NCI-H345 (cell line): ENCODE measurements at places on chromosomes 5 and 9.

DNA sequence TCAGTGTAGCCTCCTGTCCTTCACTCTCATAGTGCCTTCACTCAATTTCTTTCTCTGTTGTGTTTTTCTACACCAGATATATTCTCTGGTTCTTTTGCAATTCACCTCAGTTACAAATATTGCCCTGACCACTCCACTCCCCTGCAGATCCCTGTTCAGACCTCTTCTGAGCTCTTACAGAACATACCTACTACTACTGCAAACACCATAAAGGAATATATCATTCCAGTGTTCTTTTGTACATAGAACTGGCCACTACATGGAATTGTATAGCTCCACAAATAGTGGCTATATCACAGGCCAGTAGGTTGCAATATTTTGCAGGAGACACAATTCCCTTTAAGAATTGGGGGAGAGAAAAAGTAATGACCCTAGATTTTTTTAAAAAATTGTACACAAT lies 21.0 kb downstream of the ALDH1A1 start:
- no peak for DNase-seq

- no peak for DNase-seq
Observed at GRCh38 chr5:158805195-158805594, 294.5 kb downstream of the EBF1 start.

DNA sequence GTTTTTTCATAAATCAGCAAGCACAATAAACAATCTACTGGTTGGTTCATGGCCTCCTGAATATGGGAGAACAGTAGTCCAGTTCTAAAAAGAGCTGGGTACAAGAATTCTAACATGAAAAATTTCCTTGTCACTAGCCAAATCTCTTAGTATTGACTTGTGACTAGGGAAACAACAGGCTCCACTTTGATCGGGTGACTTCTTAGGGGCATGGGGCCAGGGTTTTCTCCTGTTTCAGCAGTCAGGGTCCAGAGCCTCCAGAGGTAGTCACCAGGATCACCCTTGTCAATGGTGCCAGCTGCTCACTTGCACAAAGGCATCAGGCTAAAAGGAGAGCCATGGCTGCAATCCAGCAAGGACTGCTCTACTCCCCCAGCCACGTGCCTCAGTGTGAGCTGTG lies 38.1 kb downstream of the LPAR1 start:
- DNase-seq, result no peak

GRCh38 chr9:137974746-137975526 lies 97.4 kb downstream of the CACNA1B start:
- DNase-seq, result no peak

GRCh38 chr9:35179347-35180280 lies 17.8 kb downstream of the UNC13B start:
- DNase-seq, result no peak

GRCh38 chr9:122218935-122219855 lies 9.6 kb downstream of the LHX6 start:
- DNase-seq, result no peak

DNA sequence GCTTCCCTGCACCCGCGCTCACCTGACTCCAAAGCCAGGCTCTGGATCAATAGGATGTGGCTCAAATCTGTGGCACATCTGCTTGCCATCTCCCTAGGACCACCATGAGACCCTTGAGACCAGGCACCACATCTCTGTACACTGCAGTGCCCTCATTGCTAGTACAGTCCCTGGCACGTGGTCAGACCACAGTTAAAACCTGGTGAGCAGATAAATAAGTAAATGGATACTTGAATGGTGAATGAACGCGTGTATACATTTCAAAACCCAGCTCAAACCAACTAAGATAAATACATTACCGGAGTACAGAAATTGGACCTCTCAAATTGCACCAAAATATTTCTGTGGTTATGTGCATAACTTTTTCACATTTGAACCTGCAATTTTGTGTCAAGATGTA lies 221.2 kb upstream of the IRX4 start:
- DNase-seq, result no peak

DNA sequence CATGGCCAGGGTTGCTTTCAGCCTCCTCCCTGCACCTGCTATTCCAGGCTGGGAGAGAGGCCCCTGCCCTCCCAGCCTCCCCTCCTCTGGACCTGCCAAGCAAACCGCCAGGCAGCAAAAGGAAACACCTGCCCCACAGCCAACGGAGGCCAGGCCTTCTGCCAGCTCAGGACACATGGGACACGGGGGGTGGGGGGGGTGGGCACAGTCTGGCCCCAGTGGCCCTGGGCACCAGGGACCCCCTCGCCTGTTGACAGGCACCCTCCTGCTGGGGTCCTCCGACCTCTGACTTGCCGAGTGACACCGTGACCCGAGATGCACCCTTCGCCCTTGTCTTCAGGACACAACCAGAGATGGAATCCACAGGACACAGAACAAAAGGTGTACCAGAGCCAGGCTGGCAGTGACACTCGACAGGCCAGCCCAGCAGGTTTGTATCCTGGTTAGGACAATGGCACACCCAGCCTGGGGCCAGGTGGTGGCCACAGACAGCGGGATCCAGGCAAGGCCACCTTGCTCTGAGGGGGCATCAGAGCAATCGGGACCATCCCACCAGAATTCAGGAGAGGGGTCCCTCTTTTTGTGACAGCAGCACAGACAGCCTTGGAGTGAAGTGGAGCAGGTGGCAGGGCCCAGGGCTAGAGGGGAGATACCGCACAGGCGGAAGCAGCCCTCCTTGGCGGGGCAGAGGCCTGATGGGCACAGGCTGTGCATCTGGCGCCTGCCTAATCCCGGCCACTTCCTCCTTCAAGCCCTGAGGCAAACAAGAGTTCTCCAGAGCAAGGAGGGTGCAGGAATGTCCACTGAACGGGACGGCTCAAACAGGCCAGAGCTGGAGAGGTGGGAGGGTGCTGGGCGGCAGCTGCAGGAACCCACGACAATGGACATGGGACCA lies 1.3 kb upstream of the TMEM210 start:
- DNase-seq, result no peak

DNA sequence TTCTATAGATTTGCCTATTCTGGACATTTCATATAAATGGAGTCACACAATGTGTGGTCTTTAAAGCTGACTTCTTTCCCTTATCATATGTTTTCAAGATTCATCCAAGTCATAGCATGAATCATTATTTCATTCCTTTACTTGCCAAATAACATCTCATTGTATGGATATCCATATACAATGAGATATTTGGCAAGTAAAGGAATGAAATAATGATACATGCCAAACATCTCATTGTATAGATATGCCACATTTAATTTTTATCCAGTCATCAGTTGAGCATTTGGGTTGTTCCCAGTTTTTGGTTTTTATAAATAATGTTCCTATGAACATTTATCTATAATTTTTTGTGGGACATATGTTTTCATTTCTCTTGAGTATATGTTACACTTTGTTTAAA lies 20.5 kb upstream of the OR2K2 start:
- DNase-seq, result no peak

DNA sequence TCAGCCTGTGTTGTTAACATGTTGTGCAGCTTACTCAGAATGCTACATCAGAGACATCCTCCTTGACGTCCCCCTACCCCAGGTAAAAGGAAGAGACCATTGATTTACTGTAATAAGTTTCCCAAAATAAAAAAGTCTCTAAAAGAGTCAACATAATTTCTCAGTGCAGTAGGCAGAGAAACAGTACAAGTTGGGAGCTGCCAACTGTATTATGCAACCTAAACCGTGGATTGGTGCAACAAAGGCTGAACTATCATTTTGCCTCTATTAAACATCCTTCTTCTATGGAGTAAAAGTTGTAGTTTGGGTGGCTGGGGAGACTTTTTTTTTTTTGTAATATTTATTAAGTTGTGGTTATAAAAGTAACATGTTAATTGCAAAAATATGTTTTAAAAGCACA lies 208.0 kb downstream of the NR3C1 start:
- no peak for DNase-seq

DNA sequence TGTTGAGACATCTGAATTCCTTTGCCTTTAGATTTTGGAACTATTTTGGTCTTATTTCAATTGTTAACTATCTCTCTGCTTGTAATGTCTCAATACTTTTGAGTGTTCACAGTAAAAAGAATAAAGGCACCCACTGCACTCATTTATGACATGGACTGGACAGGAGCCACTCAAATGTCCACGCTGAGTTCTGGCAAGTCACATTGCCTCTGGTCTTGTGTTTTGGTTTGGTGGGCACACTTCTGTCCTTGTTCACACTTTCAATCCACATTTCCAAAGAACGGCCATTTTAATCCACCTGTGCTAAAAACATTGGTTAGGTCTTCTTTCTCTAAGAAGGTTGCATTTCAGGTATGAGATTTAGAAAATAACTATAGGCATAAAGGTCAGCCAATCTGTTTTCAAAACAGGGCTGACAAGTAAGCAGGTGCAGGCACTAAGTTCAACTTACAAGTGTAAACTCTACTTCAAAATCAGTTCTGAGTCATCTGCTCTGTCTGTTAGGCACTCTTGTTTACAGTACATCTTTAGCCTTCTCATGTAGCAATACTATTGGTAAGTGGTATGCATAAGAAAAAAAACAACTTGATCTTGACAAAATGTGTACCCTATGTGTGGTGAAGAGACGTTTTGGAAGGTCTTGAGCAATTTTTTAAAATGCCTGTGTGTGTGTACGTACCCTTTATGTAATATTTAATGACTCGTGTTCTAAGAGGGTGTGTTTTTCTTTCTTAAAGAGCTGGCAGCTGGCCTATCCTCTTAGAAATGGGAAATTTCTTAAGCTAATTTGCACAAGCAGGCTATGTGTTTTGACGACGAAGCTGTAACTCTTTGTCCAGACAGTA lies 31.5 kb upstream of the ZFAND5 start:
- no peak for DNase-seq

DNA sequence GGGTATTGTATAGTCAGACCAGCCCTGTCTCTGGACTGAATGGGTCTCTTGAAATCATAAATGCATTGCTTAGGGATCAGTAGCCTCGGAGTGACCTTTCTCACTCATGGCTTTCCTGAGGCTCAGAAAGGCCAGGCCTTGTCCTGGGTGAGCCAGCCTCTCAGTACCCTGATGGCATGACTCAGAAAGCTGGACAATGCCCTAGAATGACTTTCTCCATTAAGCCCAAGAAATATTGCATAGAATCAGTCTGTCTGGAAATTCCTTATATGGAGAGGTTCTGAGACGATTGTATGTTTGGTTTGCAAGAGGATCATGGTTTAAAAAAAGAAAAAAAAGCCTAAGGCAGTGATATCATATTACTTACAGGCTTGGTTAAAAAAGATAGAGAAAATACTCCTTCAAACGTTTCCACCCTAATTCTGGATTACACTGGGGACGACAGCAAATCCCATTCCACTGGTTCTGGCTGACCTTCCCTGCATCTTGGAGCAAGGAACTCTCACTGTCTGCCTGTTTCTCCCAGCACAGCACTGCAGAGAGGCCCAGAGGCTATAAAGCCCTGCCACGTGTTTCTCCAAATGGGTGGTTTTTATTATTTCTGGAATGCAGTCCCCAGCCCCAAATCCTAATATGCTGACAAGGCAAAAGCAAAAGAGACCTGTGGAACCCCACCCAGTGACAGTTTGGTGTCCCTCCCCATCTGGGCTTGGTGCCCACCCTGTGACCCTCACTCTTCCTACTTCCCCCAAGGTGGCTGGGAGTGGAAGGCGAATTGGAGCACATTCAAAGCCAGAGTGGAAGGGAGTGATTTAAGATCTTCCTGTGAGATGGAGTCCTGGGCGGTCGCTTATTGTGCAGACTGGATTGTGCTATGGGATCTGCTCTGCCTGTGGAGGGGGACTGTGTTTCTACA lies 34.4 kb downstream of the MAP1B start:
- no peak for DNase-seq

DNA sequence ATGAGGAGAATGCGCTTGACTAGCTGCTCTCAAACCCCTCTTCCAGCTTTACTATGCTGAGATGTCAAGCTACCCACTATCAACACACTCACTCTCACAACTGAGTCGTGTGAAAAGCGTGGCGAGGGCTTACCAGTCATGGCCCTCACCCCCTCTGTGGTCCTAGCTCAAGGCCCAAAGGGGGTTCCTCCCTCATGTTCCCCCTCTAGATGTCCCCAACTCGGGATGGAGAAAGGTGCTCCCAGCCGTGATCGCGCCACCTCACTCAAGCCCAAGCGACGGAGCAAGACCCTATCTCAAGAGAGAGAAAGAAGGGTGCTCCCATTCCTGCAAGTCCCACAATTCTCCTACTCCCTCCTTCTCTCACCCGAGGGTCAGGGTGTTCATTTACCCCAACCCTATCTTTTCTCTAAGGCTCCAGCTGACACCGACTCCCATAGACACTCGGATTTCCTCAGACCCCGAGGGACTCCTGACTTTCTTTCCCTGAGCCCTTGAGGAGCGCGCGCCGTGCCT lies 559 bp downstream of the SLC38A9 start:
- DNase-seq, result no peak

- DNase-seq, result no peak
Observed at GRCh38 chr5:158541536-158542297, 558.0 kb downstream of the EBF1 start.

GRCh38 chr9:100590481-100590880 lies 12.6 kb downstream of the CAVIN4 start:
- DNase-seq, result no peak

DNA sequence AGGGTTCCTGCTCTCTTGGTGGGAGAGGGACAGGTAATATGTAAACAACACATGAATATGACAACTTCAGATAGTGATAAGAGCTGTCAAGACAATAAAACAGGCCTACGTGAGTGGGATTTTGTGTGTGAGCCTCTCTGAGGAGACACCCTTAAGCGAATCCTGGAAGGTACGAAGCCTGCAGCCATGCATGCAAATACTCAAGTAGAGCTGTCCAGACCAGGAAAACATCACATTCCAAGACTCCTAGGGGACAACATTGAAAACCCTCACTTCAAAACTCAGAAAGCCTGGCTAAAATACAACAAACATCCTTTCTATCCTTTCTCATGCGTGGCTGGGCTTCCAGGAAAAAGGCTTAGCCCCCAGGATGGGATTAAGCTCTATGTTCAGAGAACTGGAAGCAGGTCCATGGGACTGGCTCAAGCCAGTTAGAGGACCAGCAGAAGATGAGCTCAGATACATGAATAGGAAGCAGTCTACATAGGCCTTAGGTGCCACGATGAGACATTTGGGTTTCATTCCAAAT lies 124.8 kb upstream of the IQGAP2 start:
- DNase-seq, result no peak

DNA sequence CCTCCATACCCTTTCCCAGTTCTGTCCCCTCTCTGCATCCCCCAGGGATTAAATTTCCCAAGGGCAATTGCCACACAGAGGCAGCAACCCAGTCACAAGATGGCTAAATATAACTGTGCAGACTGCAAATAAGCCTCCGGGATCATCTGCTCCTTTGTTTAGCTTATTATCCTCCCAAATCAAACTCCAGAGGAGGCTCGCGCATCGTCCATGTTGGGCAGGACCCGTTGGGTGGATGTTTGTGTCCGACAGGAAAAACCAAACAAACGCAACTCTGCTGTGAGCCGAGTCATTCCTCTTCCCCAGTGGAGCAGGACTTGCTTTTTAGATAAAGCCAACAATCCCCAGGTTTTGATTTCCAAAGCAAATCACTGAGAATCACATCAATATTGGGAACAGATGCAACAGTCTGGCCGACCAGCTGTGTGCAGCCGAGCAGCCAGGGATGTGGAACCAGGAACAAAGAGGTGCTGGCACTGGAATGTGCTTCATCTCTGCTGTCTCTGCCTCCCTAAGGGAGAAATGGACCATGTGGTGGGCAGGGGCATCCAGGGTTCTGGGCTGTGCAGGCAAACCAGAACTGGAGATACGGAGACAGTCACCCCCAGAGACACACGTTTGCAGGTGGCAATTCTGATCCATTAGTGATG lies 89.8 kb downstream of the PTTG1 start:
- DNase-seq, result peak; percentile 16
